ENCODE measurements at places on chromosomes 2 and 18.

DNA sequence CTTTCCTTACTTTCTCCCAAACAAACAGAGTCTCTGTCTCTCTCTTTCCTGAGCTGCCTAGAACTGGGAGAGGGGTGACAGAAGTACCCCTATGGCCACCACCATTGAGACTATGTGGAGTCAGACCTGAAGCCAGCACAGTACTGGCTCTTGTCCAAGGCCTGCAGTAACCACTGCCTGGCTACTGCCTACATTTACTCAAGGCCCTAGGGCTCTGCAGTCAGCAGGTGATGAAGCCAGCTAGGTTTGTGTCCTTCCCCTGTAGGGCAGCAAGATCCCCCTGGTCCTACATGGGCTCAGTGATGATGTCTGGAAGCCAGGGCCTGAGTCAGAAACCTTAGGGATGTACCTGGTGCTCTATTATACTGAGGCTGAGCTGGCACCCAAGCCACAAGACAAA, 12.2 kb downstream of the MYO3B start:
- no peak for DNase-seq

- DNase-seq, result no peak
Measured at GRCh38 chr18:22108674-22109073, 60.7 kb upstream of the GATA6 start.

- no peak for DNase-seq
Measured at GRCh38 chr2:170530284-170530745, 184.8 kb upstream of the SP5 start.

GRCh38 chr2:32701806-32702205, 74.0 kb downstream of the TTC27 start:
- DNase-seq, result no peak

DNA sequence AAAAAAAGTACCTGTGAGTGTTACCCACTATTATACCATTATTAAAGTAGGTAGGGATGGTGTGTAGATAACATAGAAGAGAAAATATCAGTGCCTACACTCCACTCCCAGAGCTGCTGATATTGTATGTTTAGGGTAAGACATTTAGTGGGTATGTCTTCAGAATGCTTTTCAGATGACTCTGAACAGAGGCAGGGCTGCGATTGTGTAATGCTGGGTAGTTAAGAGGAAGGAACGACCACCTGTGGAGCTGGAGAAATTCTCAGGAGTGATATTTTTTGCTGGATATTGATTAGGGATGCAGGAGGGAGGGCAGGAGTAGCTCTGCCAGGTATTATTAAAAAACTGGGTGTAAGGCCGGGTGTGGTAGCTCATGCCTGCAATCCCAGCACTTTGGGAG, 2.8 kb downstream of the CNOT11 start:
- DNase-seq, result no peak

GRCh38 chr2:86752934-86753333, 32.8 kb downstream of the RMND5A start:
- DNase-seq, result no peak

GRCh38 chr18:58495634-58496033, 133.3 kb downstream of the ALPK2 start:
- no peak for DNase-seq

- DNase-seq, result no peak
Measured at GRCh38 chr2:2688254-2688653, 357.2 kb upstream of the MYT1L start.

DNA sequence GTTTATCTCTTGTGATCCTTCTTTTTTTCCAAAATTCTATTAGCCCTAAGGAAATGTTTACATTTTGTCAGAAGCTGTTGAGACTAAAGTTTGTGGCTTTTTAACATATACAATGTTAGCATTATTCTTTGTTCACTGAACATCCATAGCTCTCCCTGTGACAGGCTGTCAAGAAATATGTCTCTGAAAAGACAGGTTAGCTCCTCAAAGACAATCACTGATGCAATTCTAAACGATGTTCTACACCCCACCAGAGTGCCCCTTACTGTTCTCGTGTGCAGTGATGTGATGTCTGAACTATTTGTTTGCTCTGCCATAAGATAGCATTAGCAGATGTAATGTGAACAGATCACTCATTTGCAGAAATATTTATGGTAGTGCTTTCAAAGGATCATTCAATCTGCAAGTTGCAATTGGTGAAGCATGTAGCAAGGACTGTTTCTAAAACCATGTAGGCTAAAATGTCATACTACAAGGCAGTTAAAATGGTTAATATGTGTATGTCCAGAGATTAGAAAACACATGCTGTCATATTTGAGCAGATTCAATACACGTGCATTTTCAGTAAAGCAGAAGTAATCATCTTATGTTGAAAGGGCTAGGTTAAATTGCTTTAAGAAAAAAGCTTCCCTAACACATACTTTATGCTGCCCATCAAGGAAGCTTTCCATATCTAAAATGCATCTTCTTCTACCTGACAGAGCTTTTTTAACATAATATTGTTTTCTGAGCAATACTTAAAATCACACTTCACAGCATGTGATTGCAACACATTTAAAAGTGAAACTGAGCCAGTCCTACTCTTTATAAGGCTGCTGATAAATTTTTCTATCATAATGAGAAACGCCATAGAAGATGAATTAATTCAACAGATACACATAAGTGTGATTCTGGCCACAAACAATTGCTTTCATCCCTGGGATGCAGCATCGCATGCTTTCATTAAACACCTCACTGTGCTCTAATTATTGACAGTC, 285.7 kb upstream of the UBE2E3 start:
- DNase-seq, result no peak

DNA sequence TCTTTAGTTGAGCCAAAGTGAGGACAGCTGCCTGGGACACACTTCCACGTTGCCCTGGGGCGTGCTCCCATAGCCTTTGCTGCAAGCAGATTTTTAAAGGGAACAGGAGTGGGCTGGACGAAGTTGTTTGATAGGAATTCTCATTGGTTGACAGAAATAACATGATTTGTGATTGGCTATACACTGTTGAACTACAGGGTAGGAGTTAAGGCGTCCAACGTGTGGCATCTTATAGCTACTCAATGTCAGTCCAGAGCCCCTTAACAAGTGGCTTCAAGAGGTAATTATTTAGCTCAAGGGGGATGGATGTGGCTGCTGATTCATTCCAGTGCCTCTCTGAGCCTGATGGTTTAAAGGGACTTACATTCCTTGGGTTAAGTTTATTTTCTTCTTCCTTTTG, 65.5 kb downstream of the ACAA2 start:
- no peak for DNase-seq

DNA sequence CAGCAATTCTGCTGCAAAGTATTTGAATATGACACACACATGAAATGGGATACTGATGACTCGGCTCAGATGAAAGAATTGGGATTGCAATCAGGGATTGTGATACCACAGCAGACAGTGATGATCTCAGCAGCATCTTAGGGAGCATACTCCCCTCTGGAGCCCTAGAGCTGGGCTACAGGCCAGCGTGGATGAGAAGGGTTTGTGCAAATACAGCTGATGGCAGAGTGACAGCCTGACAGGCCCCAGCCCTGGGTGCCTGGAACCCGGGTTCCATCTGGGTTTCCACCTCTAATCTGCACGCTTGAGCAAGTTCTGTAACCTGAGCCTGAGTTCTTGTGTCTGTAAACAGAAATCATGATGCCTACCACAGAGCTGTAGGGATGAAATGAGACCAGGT, 418.0 kb downstream of the LRATD1 start:
- no peak for DNase-seq

DNA sequence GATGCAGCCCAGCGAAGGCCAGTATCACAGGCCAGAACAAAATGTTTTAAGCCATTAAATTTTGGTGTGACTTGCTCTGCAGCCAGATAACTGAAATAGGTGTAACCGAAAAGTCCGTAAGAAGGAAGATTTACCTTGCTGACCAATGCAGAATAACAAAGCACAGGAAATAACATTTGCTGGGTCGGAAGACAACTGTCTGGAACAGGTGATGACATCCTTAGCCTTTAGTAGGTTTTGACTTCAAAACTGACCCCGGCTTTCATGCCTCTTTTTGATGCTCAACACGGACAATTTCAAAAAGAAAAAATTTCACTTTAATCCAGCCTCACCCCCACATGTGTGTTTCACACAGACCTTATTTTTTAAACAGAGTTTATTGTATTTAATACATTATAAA, 93.7 kb downstream of the KCTD1 start:
- no peak for DNase-seq

DNA sequence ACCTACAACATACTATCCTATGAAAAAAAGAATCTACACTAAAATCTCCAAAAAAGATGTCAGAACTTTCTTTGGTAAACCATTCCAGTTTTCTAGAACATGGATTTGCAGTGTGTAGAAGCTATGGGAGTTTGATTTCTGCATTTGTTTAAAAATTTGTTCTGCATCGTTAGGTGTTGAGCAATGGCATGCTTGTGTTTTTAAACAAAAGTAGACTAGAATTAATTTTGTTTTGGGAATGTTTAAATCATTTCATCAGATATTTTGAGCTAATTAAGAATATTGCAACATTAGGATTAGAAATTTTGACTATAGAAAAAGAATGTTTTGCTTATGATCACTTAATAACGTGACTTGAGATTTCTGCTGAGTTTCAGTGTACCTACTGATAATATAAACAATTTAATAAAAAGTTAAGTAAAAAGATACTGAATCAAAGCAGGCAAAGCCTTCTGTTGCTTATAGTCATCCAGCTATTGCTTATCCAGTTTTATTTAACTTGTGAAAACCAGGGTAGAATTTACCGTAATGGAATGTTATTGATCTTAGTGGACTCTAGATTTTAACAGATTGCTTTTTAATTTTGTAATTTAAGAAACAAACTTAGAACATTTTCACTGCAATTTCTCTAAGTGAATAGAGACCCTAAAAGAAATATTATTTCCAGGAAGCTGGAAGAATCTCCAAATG, 7.2 kb upstream of the TMEM182 start:
- DNase-seq, result no peak

- no peak for DNase-seq
Measured at GRCh38 chr2:189526241-189526640, 54.3 kb downstream of the SLC40A1 start.

DNA sequence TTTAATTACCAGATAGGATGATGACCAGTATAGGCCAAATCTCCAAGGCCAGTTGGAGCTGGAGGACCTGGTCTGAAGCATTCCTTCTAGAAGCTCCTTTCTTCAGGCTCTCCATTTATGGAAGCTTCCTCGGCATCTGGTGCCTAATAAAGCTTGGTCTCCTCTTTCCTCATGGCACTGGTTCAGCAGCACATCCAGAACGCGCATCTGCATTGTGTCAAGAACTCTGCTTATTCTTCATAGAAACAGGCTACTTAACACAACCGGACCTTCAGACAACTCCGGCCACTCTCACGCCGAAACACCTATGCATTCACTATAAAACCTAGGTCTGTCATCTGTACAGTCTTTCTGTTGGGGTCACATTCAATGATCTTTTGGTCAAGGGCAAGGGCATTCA, 99.8 kb downstream of the COL6A3 start:
- no peak for DNase-seq

GRCh38 chr2:63788071-63788470, 53.6 kb upstream of the UGP2 start:
- no peak for DNase-seq

DNA sequence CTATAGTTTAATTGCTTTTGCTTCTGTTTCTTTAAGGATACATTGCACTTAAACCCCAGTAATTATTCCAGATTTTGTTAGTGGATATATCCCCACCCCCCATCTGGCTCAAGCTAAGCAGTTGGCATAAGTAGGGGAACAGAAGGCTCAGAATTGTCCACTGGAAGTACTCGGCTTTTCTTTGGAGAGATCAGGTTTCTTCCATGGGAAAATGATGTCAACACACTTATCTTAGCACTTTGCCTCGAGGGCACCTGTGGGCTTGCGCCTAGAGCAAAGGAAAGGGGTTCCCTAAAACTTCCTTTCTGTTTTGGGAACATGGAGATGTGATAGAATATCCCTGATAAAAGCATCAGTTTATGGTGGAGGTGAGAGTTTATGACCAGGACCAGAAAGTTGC, 130.6 kb downstream of the FMNL2 start:
- DNase-seq, result no peak

GRCh38 chr18:8208716-8209115, 400.5 kb upstream of the RAB12 start:
- DNase-seq, result no peak

DNA sequence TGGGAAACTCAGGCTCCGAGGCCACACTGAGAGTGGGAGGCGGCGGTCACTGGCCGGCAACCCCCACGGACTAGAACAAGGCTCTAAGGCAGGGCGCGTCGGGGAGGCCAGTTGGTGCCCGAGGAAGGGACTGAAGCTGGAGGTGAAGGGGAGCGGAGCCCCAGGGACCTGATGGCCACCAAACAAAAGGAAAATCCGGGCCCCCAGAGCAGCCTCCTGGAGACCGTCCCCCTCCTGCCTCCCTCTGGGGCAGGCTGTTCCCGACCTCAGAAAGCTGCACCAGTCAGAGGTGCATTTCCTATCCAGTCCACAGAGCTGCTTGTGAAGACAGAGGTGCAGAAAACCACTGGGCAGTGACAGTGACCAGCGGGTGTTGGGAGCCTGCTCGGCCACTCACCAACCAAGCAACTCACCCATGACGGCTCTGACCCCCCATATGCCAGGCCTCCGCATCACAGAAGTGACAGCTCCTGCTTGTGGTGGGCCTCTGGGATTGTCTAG, 172.7 kb downstream of the TWIST2 start:
- no peak for DNase-seq

DNA sequence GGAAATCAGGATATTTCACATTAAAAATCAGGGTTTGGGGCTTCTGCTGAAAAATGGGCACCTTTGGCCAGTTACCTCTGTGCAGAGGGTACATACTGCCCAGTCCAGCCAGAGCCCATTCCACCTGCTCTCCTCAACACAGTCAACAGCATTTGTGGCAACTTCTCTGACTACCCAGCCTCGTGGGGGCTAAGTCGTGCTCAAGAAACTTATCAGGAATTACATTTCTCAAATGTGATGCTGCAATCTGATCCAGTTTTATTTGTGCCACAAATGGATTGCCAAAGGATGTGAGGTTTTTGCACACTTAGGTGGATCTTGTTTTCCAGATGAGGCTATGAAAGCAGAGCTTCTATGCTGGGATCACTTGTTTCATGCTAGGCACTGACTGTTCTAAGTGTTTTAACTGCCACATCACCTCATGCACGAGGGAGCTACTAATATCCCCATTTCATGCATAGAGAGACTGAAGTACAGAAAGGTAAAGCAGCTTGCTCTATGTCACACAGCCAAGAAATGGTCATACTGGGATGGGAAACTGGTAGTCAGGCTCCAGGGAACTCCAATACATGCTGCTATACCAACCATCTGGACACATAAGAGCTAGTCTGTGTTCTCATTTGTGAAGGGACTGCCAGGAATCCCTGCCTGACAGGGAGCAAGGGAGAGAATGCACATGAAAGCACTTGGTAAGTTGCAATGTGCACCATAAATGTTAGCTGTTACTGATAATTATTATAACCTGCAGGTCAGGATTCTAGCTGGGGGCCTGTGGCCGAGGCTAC, 89.0 kb upstream of the HK2 start:
- DNase-seq, result no peak

- DNase-seq, result no peak
Measured at GRCh38 chr2:159349674-159350299, 63.3 kb upstream of the WDSUB1 start.

DNA sequence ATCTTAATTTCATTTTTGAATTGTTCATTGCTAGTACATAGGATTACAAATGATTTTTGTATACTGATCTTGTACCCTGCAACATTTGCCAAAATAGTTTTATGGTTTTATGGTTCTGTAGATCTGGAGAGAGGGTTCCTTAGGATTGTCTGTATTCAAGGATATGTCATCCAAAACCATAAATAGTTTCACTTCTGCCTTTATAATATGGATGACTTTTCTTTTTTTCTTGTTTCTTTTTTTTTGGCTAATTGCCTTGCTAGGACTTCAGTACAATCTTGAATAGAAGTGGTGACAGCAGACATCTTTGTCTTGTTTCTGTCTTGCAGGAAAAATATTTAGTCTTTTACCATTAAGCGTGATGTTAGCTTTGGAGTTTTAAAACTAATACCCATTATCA, 383.9 kb upstream of the HS6ST1 start:
- DNase-seq, result no peak

Data from cerebellar nuclear complex (tissue), 1 donor.